ENCODE measurements at places on chromosomes 4 and X. TPM values are rescaled to one million over a fixed set of nuclear protein-coding genes. Genes with fewer than 3 reads are reported as not detected.

DNA sequence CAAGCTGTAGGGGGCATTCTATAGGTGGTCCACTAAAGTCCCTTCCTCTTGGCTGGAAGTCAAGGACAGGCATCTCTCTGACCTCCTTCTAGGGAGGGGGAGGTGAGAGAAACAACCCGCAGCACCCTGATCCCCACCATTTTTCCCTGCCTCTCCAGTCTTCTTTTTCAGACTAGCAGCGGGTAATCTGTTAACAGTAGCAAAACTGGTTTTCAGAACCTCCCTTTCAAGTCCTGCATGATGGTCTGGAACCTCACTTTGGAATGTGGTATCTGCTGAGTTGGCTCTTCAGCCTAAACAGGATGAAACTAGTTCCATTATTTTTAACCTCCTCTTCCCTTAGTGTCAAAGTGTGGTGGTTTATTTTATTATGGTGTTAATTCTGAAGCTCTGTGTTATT lies 196.0 kb downstream of the NWD2 start:
- H3K4me1 ChIP-seq, result no peaks in the 10 kb centered on the region
- H3K36me3 ChIP-seq, result no peaks in the 10 kb centered on the region
- no peak for DNase-seq

Gene RAB39B
- total RNA-seq, result 3.4 TPM

- H3K4me3 ChIP-seq, result no peak overlapping the region
- no peaks in the 10 kb centered on the region for H3K27me3 ChIP-seq
- no peaks in the 10 kb centered on the region for H3K4me1 ChIP-seq
- no peaks in the 10 kb centered on the region for H3K36me3 ChIP-seq
- H3K27ac ChIP-seq, result no peak overlapping the region
Measured at GRCh38 chr4:176186067-176186466, 9.3 kb downstream of the SPATA4 start.

- no peak overlapping the region for H3K27ac ChIP-seq
- no peaks in the 10 kb centered on the region for H3K4me1 ChIP-seq
- H3K36me3 ChIP-seq, result no peaks in the 10 kb centered on the region
- no peak overlapping the region for H3K4me3 ChIP-seq
- DNase-seq, result no peak
- H3K27me3 ChIP-seq, result no peaks in the 10 kb centered on the region
Measured at GRCh38 chr4:150316332-150317205, 238.3 kb downstream of the DCLK2 start.

DNA sequence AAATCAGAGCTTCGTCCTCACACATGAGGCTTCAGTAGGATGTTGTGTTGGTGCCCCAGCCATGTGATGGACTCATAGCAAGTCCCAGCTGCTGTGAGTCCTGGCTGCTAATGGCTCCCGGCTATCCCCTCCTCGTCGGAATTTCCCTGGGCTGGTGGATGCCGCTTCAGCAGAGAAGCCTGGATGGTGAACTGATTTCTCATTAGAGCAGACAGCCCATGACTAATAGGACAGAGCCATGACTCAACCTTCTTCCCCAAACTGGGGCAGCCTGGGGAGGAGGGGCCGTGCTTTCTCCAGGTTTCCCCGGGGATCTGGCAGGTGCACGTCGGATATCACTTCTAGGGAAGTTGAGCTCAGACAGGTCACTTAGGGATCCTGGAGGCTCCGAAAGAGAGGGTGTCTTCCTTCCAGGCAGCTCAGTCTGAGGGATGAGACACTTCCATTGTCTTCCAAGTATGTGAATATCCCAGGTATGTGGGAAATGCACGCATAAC lies 112.7 kb downstream of the ASMT start:
- no peaks in the 10 kb centered on the region for H3K4me1 ChIP-seq
- no peak overlapping the region for H3K27ac ChIP-seq
- no peaks in the 10 kb centered on the region for H3K27me3 ChIP-seq
- H3K4me3 ChIP-seq, result no peak overlapping the region

- no peaks in the 10 kb centered on the region for H3K36me3 ChIP-seq
- H3K27ac ChIP-seq, result no peak within 1 kb of the TSS
- no peaks in the 10 kb centered on the region for H3K27me3 ChIP-seq
- no peak within 1 kb of the TSS for H3K4me3 ChIP-seq
- H3K4me1 ChIP-seq, result no peaks in the 10 kb centered on the region
Measured at GRCh38 chr4:46123913-46124755, at the start of gene GABRG1. GABRG1 (minus strand) TSS chr4:46124054; CDS start chr4:46123913, 141 bp downstream.

- no peaks in the 10 kb centered on the region for H3K4me1 ChIP-seq
- no peak for DNase-seq
Measured at GRCh38 chr4:73676136-73676535, 55.9 kb upstream of the RASSF6 start.

- no peaks in the 10 kb centered on the region for H3K27me3 ChIP-seq
- no peak overlapping the region for H3K4me3 ChIP-seq
- DNase-seq, result no peak
- no peaks in the 10 kb centered on the region for H3K36me3 ChIP-seq
- H3K4me1 ChIP-seq, result no peaks in the 10 kb centered on the region
- no peak overlapping the region for H3K27ac ChIP-seq
Measured at GRCh38 chrX:137352101-137352660, 213.7 kb upstream of the ZIC3 start.

GRCh38 chrX:122868631-122869030 lies 315.4 kb upstream of the GRIA3 start:
- no peaks in the 10 kb centered on the region for H3K4me1 ChIP-seq
- peak; percentile 11 for DNase-seq
- H3K36me3 ChIP-seq, result no peaks in the 10 kb centered on the region
- no peak overlapping the region for H3K27ac ChIP-seq

DNA sequence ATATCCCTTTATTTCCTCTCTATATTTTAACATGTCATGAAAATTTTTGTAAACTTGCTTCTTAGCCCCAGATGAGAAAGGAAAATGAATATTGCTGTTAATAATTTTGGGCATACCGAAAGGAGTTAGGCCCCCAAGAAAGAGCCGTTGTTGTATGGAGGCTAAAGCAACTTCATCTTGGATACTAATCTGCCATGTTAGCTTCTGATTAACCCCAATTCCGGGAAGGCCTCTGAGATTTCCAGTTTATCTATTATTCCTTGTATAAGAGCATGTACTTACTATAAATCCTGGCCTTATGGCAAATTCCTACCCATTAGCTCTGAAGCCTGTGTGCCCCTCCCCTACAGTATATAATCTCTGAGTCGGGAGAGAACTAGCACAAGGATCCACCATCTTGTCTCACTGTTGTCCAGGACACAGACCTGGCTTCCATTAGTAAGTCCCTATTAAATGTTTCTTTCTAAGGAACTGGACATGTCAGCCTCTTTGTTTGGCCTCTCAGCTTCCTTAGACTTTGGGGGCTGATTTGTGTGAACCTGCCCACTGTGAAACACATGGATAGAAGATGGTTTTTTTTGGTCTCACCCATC lies 20.9 kb upstream of the PLA2G12A start:
- H3K27ac ChIP-seq, result no peak overlapping the region
- H3K27me3 ChIP-seq, result no peaks in the 10 kb centered on the region
- DNase-seq, result no peak
- H3K4me3 ChIP-seq, result no peak overlapping the region
- no peaks in the 10 kb centered on the region for H3K36me3 ChIP-seq

Gene PCDH10
- total RNA-seq, result 3.3 TPM

Gene SSR4
- 294 TPM for total RNA-seq

DNA sequence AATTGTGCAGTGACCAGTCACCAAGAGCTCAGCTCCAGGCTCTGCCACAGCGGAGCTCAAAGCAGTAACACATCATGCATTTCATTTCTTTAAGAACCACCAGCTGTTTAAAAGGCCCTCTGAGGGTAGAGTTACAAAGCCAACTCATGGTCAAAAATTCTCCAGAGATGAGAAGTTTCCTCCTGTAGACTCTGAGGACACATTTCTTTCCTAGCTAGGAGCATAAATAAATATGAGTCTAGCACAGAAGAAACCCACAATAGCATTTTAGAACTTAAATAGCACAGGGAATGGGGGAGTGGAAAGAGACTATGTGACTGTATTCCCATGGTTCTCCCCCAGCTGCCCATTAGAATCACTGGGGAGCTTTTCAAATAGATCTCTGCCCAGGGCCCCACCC lies 6.5 kb upstream of the CRMP1 start:
- H3K4me1 ChIP-seq, result no peaks in the 10 kb centered on the region
- H3K27me3 ChIP-seq, result no peaks in the 10 kb centered on the region
- H3K27ac ChIP-seq, result no peak overlapping the region

DNA sequence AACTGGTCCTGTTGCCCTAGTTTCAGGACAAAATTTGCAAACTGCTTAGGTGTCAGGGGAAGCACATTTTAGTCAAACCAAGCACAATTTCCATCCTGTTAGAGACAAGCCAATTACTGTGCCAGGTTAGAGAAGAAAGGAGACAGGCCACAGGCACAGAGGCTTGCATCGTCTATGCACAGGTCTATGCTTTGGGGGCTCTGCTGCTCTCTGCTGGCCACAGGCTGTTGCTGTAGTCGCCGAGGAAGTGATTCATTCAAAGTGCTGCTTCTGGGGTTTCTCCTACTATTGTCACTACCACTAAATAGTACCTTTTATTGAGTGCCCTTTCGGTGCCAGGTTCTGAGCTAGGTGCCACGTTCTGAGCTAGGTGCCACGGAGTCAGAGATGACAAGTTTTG lies 45.5 kb downstream of the VGLL1 start:
- DNase-seq, result peak; percentile 68
- H3K27ac ChIP-seq, result no peak overlapping the region
- no peaks in the 10 kb centered on the region for H3K4me1 ChIP-seq
- no peaks in the 10 kb centered on the region for H3K27me3 ChIP-seq
- H3K36me3 ChIP-seq, result no peaks in the 10 kb centered on the region

Gene GYG2
- 2.2 TPM for total RNA-seq

All from testis (tissue), 5 donors.